SW480 (cell line): ENCODE measurements at places on chromosomes 11 and 22.

- peak; percentile 91 for DNase-seq
Observed at GRCh38 chr11:126113515-126113957, 50.9 kb upstream of the CDON start.

- DNase-seq, result peak; percentile 79
Observed at GRCh38 chr11:128905345-128906184, 14.4 kb downstream of the KCNJ5 start.

GRCh38 chr11:86608251-86608799 lies 64.1 kb downstream of the ME3 start:
- DNase-seq, result peak; percentile 62

- no peak for DNase-seq
Observed at GRCh38 chr11:91086028-91086427, 863.2 kb upstream of the CHORDC1 start.

DNA sequence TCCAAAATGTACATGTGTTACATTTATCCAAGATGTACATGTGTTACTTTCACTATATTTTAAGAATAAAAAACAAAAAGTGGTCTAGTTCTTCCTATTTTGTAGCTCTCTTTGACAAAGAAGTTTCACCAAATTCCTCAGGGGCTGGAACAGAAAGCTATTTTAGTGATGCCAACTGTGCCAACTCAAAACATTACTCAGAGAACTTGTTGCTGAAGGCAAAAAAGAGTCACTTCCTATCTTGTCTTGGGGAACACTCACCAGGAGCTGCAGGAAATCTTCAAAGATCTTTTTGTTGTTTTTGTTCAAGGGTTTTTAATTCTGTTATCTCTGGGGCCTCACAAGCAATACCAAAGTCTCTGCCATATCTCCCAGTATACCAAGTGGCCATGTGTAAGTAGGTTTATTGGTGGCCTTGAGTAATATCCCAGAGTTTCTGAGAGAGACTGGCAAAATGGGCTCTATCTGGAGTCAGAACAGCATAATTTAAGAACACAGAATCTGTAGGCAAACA lies 13.6 kb upstream of the EED start:
- no peak for DNase-seq

GRCh38 chr11:130544266-130544665 lies 95.8 kb downstream of the ADAMTS15 start:
- no peak for DNase-seq

GRCh38 chr11:44003736-44004451 lies 43.9 kb upstream of the ACCSL start:
- DNase-seq, result no peak

- DNase-seq, result no peak
Observed at GRCh38 chr11:128417607-128418324, 169.6 kb downstream of the ETS1 start.

DNA sequence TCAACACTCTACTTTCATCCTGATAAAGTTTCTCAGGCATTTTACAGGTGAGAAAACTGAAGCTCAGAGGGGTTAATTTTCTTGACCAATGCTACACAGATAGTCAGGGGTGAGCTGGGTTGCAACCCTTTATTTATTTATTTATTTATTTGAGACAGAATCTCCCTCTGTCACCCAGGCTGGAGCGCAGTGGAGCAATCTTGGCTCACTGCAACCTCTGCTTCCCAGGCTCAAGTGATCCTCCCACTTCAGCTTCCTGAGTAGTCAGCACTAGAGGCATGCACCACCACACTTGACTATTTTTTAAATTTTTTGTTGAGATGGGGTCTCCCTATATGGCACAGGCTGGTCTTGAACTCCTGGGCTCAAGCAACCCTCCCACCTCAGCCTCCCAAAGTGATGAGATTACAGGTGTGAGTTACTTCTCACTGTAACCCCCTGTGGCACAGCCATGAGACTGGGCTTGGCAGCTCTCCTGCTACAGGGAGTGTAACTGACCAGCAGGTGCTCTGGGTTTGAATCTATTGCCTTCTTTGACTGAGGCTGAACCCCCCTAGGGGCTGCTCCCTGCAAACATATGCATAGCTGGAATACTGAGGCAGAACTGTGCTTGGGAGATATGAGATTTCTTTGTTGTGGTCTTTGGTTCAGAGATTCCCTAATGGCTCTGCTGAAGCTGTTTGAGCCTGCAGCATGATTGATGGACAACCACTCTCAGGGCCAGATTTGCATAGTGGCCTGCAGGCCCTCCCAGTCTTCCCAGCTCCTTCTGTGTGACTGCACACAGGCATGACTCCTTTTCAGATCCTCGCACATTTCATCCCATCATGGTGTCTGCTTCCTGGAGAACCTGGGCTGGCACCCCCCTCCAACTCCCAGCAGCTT lies 6.1 kb downstream of the C11orf96 start:
- no peak for DNase-seq
